ENCODE measurements at places on chromosomes 1 and 21.

DNA sequence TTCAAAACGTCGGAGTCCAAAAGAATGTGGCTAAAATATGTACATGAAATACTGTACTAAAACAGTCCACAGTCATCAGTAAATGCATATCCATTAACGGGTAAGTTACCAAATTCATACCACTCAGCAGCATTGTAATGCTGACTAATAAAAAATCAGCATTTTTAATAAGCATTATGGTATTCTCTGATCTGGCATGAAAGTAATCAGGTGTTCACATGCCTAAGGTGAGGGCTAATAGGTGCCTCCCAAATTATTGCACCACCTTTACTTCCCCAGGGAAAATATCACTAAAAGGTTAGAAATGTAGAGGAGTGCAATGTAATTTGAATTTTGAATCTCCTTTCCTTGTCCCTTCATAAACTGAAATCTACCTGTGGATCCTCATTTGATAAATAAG is 69.6 kb upstream of the PTGS2 start:
- DNase-seq, result no peak

DNA sequence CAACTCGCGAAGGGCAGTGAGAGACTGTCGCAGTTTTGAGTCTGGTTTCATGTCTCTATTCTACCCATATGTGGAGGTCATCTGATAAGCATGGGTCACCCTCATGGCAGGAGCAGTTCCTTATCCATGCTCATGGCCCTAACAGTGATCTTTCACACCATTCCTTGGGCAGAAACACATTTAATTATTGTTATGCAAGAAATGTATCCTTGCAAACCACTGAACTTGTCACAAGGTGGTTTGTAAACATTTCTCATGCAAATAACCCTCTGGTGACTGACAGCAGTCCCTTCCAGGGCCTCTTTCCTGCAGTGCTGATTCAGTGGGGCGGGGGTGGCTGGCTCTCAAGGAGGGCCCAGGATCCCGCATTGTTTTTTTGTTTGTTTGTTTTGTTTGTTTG is 421.4 kb upstream of the RUNX1 start:
- DNase-seq, result no peak

DNA sequence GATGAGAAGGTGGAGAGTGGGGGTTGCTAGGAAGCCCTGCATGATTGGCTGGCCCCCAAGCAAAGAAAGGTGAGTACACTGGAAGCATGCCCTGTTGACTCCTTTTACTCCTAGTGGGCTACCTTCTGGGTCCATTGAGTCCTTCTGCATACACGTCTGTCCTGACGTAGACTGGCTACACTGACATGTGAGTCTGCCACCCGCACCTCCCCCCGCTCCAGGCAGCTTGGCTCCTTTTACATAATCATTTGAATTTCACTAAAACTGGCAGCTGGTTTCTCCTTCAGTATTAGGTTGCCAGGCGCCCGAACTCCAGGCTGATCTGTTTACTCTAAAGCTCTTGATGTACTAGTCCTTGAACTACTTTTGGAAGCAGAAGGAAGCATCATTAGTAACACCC is 8.7 kb downstream of the MRPS21 start:
- no peak for DNase-seq

GRCh38 chr1:38991638-38992411 is 749 bp downstream of the AKIRIN1 start:
- peak; percentile 19 for DNase-seq
